Activated CD4-positive, alpha-beta T cell treated with anti-CD3 and anti-CD28 coated beads for 36 hours (primary cell): ENCODE measurements at places on chromosomes 4 and X. TPM values are rescaled to one million over a fixed set of nuclear protein-coding genes. Genes with fewer than 3 reads are reported as not detected.

- no peaks in the 10 kb centered on the region for H3K4me1 ChIP-seq
- H3K27ac ChIP-seq: peak overlapping the region; percentile 3
- no peak overlapping the region for H3K4me3 ChIP-seq
- H3K27me3 ChIP-seq: no peaks in the 10 kb centered on the region
Observed at GRCh38 chr4:36111172-36111571, 133.1 kb downstream of the ARAP2 start.

MAGEA2 gene
- not detected for total RNA-seq

- H3K27ac ChIP-seq: no peak overlapping the region
- H3K4me3 ChIP-seq: no peak overlapping the region
- H3K36me3 ChIP-seq: no peaks in the 10 kb centered on the region
- no peak for DNase-seq
- no peaks in the 10 kb centered on the region for H3K27me3 ChIP-seq
- H3K4me1 ChIP-seq: peaks cover 2% of the 10 kb centered on the region
Observed at GRCh38 chr4:148332486-148332885, 109.7 kb downstream of the NR3C2 start.

DNA sequence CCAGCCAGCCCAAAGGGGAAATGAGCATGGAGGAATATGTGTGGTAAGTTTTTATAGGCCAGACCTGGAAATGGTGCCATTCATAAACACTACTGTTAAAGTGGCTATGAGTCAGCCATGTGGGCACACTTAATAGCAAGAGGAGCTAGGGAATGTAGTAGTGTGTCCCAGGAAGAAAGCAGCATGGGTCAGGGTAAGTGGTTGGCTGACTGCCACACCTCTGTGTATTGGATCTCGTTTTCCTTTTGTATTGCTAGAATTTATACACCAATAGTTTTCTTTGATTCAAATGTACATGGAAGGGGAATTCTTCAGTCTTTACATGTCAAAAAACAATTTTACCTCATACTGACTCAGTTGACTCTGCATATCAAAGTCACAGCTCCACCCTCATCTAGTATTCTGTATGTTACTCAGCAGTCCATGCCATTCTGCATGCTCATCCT is 22.9 kb upstream of the SGMS2 start:
- H3K27ac ChIP-seq: no peak overlapping the region
- no peak overlapping the region for H3K4me3 ChIP-seq
- peaks cover 18% of the 10 kb centered on the region for H3K27me3 ChIP-seq
- no peaks in the 10 kb centered on the region for H3K4me1 ChIP-seq
- no peak for DNase-seq

RBM47 gene
- 3.2 TPM for total RNA-seq

- H3K27ac ChIP-seq: no peak overlapping the region
- no peak for DNase-seq
- no peak overlapping the region for H3K4me3 ChIP-seq
Observed at GRCh38 chr4:107828315-107829090, 3.8 kb downstream of the SGMS2 start.
